NCI-H2171 treated with DMSO at 0.1 percent for 48 hours (cell line): ENCODE measurements at places on chromosomes 12 and 14.

- DNase-seq = no peak
Observed at GRCh38 chr12:132071040-132071810, 72.9 kb downstream of the DDX51 start.

DNA sequence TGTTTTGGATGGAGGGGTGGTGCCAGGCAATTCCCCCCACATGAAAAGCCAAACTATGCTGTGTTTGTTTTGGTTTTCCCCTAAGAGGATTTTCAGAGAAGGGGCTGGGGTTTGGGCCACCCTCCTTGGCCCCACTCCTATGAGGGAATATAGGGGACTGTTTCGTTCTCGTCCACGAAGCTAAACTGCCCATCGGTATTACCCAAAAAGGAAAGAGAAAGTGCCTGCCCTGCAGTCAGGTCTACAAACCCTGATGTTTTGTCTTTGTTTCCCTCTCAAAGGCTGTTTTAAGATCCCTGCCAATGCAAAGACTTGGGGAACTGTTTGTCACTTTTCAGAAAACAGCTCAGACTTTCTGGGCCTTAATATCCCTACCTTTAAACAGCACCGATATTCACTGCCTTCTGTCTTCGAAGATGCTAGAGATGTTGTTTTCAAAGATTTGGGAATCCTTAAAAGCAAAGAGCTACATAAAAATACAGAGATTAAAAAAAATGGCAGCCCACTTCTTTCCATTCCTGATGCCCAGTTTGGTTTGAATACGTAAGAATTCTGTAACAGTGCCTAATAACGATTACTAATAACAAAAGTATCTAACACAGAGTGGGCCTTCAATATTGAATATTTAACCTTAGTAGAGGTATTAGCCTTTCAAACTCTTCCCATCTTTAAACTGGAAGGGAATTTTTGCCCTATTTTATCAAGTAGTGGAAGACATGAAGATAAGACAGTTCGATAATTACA is 518.4 kb downstream of the MED13L start:
- no peak for DNase-seq

DNA sequence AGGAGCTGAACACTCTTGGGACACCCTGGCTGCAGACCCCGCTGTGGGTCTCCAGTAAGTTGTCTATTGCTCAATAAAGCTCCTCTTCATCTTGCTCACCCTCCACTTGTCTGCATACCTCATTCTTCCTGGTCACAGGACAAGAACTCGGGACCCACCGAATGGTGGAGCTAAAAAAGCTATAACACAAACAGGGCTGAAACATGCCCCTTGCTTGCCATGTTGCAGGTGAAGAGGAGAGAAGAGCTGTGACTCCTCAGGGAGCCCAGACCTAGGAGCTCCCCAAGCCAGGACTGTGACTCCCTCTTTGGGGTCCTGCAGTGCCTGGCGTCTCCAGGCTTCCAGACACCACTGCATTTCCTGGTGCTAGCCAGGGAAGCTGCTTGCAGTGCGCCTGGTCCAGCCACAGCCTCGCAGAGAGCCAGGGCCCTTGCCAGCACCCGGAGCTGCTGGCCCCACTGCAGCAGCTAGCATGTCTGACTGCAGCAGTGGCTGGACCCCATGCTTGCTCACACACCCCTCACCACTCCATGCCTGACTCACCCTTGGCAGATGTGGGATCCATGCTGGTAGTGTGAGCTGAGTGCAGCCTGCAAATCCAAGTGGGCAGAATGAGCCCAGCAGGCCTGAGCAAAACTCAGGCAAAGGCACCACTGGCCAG is 37.1 kb upstream of the OR5AU1 start:
- no peak for DNase-seq

- DNase-seq = no peak
Observed at GRCh38 chr14:63686926-63687325, 40.9 kb downstream of the SGPP1 start.

- DNase-seq = no peak
Observed at GRCh38 chr12:93740751-93741150, 63.6 kb downstream of the CRADD start.

GRCh38 chr14:101184104-101184455 is 280.6 kb upstream of the RTL1 start:
- no peak for DNase-seq

DNA sequence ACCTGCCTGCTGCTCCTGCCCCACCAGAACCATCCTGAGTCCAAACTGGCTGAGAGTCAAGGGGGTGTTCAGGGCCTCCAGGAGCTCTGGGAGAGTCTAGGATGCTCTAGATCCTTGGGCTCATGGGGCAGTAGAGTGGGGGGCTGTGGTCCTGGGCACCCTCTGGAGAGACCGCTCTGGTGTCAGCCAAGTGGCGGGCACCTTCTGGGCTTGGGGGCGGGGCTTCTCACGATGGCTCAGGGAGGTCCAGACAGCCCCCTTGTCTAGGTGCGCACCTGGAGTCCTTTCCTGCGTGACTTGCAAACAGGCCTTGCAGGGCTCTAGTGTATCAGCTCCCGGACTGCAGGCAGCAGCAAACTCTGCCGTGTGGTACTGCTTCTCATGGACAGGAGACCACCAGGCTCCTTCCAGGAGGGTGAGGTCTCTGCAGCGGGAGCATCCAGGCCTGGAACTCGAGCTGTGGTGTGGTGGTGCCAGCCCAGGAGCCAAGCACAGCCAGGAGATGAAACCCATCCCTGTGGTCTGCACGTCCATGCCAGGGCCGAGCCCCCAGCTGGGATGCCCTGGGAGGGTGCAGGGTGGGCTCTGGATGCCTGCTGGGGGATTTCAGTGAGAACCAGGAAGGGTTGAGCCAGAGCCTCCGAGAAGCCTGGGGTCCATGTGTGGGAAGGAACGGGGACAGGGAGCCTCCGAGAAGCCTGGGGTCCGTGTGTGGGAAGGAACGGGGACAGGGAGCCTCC is 15.0 kb downstream of the PACS2 start:
- no peak for DNase-seq

DNA sequence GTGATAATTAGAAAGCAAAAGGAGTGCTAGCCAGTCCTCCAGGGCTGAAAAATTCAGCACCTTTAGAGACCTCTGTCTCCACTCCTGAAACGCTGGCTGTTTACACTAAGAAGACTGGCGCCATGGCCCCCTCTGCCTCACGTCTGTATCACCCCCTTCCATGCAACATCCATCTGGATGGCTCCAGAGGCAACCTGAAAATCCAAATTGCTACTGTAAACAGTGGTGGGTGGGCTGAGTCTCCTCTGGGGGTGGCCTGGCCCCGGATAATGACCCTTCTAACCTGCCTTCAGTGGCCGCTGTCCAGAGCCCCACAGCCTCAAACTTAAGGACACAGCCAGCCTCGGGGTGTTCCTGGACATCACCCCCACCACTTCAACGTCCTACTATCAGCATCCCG is 1.4 kb downstream of the PRKD1 start:
- DNase-seq = peak; percentile 20

DNA sequence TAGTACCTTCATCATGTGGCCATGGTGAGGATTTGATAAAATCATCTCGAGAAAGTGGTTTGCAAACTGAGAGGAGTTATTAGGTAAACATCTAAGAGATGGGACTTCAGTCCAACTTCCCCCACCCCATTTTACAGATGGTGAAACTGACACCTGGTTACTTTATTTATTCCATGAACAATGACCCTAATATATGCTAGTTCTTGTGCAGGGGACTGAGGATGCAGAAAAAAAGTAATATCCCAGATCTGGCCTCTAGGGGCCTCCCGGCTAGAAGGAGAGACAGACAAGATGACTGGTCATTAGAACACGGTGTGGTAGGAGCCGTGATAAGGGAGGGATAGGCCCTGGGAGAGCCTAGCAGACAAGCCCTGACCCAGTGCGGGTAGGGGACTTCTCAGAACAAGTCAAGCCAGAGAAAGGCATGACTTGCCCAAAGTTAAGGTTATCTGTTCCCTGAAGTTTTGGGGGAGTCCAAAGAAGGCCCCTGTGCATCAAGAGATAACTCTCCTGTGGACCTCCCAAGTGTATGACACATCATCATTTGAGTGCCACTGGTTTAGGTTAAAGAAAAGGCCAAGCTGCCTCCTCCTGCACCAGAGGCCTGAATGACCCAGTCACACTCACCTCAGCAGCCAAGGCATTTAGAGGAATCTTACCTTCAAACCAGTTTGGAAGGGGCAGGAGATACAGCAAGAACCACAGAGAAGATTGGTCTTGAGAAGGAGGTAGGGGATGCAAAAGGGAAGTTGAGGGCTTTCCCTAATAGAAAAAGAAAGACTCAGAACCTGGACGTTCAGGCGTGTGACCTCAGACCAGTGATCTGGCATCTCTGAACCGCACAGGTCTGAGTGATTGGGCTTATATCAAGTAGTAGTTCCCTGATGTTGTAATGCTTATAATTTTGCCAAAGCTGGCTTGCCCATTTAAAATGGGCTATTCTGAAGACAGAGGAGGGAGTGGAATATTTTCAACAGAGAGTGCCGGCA is 1.6 kb downstream of the CMKLR1 start:
- DNase-seq = peak; percentile 27

DNA sequence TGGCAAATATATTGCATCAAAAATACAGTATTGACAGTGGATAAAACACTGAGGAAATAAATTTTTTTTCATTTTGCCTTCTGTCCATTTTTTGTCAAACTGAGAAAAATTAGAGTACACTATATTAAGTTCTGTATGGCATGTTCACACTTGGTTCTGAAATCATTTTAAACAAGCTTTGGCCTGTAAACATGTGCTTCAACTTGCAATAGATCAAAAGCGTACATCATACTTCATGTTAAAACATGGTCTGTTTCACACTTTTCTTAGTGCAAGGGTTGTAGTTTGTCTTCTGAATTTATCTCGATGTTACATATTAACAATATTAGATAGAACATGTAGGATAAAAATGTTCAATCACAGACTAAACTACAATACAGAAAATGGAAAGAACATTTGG is 208.0 kb downstream of the PCNX1 start:
- DNase-seq = no peak

DNA sequence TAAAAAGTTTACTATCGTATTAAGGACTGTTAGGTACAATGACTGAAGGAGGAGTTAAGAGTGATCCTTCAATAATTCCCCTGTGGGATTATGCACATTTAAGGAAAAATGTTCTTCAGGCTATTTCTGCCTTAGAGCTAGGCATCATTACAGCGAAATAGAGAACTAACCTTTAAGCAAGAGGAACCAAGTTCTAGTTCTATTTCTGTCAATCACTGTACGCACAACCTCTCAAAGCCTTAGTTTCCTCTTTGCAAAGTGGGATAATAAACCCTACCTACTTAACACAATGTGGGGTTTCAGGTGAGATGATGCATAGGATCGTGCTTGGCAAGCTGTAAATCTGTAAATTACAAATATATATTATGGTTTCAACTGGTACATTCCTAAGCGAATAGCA is 15.4 kb downstream of the NTF3 start:
- no peak for DNase-seq

DNA sequence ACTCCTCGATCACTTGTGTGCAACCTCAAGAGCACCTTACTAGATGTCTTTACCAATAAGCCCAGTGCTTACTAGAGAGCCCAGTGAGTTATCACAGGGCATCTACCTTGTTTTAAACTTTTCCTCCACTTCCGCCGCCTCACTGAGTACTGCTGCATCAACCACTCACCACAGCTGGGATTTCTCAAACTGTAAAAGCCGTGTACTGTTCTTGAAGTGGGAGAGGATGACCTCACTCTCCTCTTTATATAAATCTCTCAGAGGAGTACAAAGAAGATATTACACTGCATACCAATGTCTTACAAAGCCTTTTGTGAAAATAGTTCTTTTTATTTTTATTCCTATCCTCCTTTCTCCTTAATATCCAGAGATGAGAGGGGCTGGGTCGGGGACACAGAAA is 94.1 kb downstream of the PLCZ1 start:
- DNase-seq = no peak

DNA sequence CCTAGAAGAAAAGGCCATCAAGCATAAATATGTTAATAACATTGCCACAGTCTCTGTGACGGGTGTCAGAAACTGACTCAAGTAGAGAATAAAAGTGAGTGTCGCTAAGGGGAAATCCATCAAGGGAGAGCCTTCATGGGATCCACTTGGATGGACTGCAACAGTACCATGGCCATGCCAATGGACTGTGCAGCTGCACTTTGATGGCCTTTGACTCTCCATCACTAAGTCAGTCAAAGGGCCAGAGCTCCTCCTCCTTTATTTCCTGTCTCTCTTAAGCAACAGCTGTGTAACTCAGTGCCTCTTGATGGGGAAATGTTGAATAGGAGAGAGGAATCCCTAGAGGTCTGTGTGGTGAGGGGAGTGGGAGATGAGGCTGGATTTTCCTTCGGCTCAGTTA is 335.2 kb downstream of the BMP4 start:
- DNase-seq = no peak

DNA sequence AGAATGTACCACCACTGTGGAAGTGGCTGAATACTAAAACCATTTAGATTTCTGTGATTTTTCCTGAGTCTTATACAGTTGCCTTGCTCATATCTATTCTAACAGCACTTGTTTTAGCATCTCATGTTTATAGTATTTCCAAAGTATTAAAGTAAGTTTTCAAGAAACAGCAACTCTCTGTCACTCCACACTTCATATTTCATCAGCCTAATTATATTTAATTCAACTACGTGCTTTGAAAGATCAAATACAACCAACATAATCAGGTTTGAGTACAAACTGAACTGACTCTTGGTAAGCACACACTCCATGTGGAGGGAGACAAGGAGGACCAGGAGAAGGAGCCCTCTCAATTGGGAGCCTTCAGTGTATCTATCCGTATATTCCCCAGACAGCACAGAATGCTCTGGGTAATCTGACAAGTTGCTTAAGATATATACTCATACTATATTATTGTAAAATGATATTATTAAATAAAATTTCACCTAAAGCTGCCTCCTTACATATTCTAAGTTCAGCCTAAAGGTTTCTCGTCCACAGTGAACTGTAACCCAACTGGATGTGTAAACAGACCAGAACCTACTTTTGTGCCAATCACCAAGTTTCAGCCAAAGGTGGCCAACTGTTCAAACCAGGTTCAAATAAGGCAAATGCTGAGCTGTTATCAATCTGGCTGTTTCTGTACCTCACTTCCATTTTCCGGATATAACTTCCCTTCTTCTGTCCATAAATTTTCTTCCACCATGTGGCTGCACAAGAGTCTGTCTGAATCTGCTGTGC is 105.0 kb upstream of the RASSF8 start:
- DNase-seq = no peak

DNA sequence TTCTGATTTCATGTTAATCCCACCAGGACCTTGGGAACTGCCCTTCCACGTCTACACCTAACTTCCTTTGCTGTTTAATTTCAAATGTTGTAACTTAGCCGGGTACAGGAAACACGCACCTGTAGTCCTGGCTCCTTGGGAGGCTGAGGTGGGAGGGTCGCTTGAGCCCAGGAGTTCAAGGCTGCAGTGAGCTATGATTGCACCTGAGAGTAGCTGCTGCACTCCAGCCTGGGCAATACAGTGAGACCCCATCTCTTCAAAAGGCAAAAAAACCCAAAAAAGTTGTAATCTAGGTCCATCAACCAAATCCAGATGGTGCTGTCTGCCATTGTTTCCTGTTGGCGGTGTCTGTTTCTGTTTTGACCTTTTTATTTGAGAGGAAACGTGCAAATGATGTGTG is 14.5 kb downstream of the BCL7A start:
- no peak for DNase-seq
